Neural progenitor cell (in vitro differentiated cells): ENCODE measurements at places on chromosomes 6 and 20. TPM values are rescaled to one million over a fixed set of nuclear protein-coding genes. Genes with fewer than 3 reads are reported as not detected.

Gene PRDM13
- not detected in 2 replicates for total RNA-seq

Gene TRIM10
- total RNA-seq: not detected in 2 replicates

Gene PRL
- not detected in 2 replicates for total RNA-seq

Gene OOEP
- total RNA-seq: not detected in 2 replicates

Gene MEP1A
- total RNA-seq: not detected in 2 replicates

Gene WFDC10B
- not detected in 2 replicates for total RNA-seq

Gene ASIP
- not detected in 2 replicates for total RNA-seq

Gene PERP
- total RNA-seq: 29.9 and 35.4 TPM in 2 replicates

Gene TRAPPC3L
- total RNA-seq: not detected in 2 replicates

Gene NKAIN4
- total RNA-seq: 9.7 and 28.4 TPM in 2 replicates

Gene ARMH2
- total RNA-seq: not detected in 2 replicates

Gene SIRPG
- total RNA-seq: not detected in 2 replicates

Gene BMP2
- total RNA-seq: 7.2 and 7.3 TPM in 2 replicates

Gene ZNF334
- total RNA-seq: 29.0 and 45.9 TPM in 2 replicates

GRCh38 chr6:168885196-168885595 is 368.4 kb downstream of the THBS2 start:
- DNase-seq: no peak

DNA sequence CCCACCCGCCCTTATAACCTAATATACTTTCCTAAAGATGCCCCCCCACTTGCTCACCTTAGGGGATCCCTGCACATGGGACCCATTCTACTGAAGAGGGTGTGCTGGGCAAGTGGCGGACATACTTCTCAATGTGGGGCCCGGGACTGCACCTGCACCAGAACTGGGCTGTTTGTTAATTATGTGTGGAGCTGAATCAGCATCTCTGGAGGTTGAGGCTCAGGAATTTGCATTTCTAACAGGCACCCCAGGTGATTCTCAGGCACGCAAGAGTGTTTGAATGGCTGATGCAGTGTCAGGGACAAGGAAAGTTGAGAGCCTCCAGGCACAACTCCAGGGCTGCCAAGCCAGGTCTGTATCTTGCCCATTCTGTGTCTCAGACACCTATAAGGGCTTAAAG is 8.9 kb upstream of the PTPRT start:
- no peak for DNase-seq

DNA sequence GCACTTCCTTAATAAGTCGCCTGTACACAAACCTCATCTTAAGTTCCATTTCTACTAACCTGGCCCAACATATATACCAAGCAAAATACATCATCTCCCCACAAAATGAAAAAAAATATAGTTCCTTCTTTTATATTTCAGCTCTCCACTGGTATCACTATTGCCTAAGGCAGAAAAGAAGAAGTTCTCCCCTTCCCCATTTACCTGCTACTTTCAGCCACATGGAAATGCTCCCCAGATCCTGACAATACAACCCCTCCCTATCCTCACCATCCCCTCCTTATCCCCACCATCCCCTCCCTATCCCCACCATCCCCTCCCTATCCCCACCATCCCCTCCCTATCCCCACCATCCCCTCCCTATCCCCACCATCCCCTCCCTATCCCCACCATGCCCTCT is 175.7 kb downstream of the LINC00237 start:
- no peak for DNase-seq

DNA sequence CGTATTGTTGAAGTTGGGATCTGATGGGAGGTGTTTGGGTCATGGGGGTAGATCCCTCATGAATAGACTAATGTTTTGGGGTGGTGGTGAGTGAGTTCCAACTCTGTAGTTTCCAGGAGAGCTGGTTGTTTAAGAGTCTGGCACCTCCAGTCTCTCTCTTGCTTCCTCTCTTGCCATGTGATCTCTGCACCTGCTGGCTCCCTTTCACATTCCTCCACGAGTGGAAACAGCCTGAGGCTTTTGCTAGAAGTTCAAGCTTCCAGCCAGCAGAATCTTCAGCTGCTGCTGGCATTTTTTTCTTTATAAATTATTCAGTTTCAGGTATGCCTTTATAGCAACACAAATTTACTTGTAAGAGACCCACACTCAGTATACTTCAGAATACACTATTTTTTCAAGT is 1021.6 kb downstream of the EYS start:
- DNase-seq: no peak

- DNase-seq: peak; percentile 82
Observed at GRCh38 chr20:22430154-22430745, 154.1 kb downstream of the FOXA2 start.

GRCh38 chr6:85484948-85485347 is 35.1 kb downstream of the NT5E start:
- DNase-seq: no peak

DNA sequence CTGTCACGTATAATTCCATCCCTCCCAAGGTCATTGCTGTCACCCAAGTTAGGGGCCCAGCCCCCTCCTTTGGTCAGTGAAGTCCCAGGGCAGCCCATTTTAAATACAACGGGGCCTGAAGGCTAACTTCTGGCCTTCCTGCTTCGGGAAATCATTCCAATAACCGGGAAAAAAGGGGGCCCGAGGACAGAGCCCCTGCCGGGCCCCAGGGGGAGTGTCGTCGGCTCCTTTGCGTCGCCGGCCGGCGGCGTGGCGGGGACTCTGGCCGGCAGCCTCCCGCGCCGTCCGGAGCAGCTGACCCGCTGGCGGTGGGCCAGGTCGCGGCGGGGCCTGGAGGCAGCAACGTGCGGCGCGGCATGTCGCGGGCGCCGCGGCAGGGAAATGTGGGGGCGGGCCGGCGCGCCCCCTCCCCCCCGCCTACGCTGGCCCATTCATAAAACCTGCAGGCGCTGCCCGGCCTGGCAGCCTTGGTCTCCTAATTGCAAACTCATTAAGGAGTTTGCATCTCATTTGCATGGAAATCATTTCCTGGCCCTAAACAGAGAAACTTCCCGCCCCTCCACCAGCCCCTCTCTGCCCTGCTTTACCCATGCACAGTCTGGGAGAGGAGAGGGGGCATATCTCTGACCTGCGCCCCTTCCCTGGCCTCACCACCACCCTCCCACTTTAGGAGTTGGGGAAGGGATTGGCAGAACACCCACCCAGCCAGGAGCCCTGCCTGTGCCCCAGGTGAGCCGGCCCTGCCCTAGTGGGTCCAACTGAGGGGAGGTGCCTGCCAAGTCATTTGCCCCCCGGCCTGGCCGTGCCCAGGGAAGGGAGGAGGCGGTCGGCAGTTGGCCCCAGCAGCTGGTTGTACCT is 50.7 kb downstream of the MRPL14 start:
- DNase-seq: peak; percentile 73

DNA sequence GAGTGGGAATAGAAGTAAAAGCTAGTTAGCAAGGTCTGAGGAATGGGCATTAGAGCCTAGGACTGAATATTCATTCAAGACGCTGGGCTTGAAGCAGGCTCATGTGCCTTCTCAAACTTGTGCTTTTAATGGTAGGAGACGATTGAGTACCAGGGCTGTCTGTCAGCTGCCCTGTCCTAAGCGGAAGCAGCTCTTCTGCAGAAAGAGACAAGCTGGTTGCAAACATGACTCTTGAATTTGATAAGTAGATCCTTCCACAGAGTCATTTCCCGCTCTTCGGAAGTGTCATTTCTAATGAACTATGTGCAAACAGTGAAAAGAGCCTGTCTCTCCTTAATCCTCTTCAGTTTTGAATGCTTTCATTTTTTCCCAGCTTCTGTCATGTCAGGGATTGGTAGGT is 176.4 kb downstream of the TFAP2B start:
- DNase-seq: no peak

GRCh38 chr20:19212469-19212815 is at the start of gene SLC24A3:
SLC24A3 (plus strand) TSS chr20:19212642.
- DNase-seq: no peak

- DNase-seq: no peak
Observed at GRCh38 chr6:15387118-15387517, 141.2 kb downstream of the JARID2 start.

- no peak for DNase-seq
Observed at GRCh38 chr6:15391500-15391899, 145.6 kb downstream of the JARID2 start.

DNA sequence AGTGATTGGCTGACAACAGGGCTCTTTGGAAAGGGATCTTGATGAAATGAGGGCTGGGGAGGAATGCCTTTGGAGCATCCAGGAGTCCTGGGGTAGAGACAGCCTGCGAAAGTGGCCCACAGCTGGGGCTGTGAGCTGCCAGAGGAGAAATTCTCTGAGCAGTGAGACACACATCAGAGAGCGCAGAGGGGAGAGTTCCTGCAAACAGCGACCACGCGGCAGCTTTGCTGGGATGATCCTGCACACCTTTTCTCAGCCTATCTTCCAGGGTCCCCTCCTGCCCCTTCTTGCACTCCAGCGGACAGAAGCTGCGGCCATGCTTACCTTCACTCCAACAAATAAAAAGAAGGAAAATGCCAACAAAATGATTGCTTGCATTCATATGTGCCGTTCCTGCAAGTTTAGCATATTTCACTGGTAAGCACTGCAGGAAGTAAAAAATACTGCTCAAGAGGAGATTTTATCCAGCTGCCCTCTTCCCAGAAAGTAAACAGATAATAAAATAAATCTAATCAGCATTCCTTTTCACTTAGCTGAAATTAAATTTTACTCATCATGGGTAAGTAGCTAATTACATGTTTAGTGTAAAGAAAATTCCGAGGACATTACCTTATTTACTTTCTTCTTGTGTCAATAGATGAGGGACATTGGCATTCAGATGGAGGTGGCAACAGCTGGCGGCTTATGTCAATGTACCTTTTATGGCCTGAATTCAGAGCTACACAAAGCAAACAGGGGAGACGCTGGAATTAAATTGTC is 339.9 kb upstream of the ARID1B start:
- DNase-seq: no peak

DNA sequence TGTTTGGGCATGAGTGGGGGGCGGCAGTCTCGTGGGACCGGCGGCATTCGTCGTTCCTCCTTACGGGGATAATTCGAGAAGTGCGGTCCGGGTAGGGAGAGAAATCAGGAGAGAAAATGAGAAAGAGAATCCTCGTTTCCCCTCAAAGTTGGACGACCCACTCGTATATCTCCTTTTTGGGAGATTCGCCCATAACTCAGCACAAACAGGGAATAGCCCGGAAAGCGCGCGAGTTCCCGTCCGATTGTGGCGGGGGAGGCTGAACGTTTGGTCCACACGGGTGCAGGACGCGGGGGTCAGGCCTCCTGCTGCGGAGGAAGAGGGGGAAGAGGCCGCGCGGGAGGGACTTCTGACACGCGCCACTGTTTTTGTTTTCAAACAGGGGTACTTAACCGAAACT is 42.4 kb downstream of the POPDC3 start:
- peak; percentile 33 for DNase-seq

- DNase-seq: no peak
Observed at GRCh38 chr6:157868835-157869234, 45.8 kb downstream of the SNX9 start.

DNA sequence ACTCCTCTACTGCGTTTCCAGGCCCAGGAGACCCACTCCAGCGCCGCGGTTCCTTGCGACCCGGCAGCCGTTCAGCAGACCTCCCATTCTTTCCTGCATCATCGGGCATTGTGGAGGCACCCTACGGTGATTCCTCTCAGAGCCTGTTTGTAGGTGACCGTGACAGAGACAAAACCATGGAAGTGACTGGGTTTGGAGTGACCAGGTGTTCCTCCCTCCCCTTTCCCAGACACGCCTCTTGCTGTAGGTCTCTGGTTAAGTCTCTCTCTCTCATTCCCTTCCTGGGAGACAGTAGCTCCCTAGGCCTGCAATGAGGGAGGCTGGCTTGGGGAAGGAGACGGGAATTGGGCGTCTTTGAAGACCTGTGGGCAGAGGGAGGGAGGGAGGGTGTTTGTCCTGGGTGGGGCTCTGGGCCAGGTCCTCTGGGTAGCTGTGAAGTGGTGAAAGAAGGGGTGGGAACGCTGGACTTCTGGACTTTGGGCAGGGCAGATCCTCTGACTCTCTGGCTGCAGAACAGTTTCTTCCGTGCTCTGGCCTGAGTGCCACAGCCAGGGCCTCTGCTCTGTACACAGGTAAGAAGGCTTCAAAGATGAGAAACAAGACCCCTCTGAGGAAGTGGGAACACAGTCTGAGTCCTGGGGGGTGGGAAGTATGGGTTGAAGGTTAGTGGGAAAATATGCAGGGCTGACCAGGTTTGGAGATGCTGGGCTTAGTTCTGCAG is 763 bp downstream of the KLC4 start:
- no peak for DNase-seq

- no peak for DNase-seq
Observed at GRCh38 chr6:11975353-11975977, 36.6 kb upstream of the HIVEP1 start.

DNA sequence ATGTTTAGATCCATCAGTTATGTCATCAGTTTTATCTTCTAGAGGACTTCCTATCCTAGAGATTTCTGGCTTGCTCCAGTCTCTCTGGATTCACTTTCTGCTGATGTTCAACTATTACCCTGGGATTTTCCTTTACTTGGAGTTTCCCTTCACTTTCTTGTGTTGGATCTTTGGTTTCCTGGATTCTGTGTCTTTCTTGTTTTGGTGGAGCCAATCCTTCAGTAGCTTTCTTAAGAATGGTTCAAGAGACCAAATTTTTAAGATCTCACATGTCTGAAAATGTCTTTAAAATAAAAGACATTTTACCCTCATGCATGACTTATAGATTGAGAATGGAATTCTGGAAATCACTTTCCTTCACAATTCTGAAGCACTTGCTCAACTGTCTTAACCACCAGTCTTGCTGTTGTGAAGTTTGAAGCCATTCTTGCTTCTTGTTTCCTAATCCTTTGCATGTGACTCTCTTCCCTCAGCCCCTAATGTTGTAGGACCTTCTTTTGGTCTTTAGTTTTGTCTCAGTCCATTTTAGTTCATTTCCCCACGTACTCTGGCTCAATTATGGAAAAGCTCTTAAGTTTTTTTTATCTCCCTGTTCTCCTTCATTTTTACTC is 87.9 kb downstream of the ARID1B start:
- DNase-seq: no peak

GRCh38 chr20:41232973-41233926 is 84.3 kb downstream of the ZHX3 start:
- no peak for DNase-seq

GRCh38 chr6:139914910-139915309 is 540.5 kb upstream of the CITED2 start:
- no peak for DNase-seq

- DNase-seq: peak; percentile 99
Observed at GRCh38 chr6:30719791-30720737, at the start of gene TUBB. TUBB (plus strand) TSS chr6:30720352; CDS start chr6:30720507, 155 bp downstream.

- no peak for DNase-seq
Observed at GRCh38 chr20:44704551-44704971, 10.6 kb upstream of the CCN5 start.

- no peak for DNase-seq
Observed at GRCh38 chr6:38429546-38429945, 210.2 kb downstream of the BTBD9 start.

- DNase-seq: no peak
Observed at GRCh38 chr6:111975466-111975865, 78.4 kb upstream of the CCN6 start.

- no peak for DNase-seq
Observed at GRCh38 chr6:6386010-6386409, 65.5 kb upstream of the F13A1 start.

- no peak for DNase-seq
Observed at GRCh38 chr6:116047173-116047933, 13.3 kb downstream of the FRK start.

- no peak for DNase-seq
Observed at GRCh38 chr6:169082093-169082492, 171.6 kb downstream of the THBS2 start.

- DNase-seq: no peak
Observed at GRCh38 chr20:654417-654750, 1.4 kb upstream of the SRXN1 start.

GRCh38 chr20:40414843-40415615 is 274.0 kb downstream of the MAFB start:
- no peak for DNase-seq
